ENCODE measurements at places on chromosomes 5 and 9.

DNA sequence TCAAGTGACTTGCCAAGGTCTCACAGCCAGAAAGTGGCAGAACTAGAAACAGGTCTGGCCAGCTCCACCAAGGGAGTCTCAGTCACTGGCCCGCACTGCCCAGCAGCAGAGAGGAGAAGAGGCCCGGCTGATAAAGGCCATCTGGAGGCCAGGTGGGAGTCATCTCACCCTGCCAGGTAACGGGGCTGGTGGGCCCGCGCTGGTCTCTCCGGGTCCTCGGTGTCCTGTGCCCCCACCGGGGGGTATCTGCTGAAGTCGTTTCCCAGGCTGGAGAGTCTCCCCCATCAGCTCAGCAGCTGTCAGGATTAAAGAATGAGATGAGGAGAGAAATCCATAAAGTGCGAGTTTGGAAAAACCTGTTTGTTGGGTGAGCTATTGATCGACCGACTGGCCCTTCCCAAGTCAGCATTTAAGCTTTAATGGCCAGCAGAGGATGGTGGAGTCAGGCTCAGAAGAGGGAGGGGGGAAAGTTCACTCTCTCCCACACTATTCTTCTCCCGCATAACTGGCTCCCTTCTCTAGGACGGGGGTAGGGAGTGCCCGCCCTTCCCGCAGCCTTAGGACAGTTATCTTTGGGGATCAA lies 30.3 kb downstream of the LMX1B start:
- no peak for DNase-seq

DNA sequence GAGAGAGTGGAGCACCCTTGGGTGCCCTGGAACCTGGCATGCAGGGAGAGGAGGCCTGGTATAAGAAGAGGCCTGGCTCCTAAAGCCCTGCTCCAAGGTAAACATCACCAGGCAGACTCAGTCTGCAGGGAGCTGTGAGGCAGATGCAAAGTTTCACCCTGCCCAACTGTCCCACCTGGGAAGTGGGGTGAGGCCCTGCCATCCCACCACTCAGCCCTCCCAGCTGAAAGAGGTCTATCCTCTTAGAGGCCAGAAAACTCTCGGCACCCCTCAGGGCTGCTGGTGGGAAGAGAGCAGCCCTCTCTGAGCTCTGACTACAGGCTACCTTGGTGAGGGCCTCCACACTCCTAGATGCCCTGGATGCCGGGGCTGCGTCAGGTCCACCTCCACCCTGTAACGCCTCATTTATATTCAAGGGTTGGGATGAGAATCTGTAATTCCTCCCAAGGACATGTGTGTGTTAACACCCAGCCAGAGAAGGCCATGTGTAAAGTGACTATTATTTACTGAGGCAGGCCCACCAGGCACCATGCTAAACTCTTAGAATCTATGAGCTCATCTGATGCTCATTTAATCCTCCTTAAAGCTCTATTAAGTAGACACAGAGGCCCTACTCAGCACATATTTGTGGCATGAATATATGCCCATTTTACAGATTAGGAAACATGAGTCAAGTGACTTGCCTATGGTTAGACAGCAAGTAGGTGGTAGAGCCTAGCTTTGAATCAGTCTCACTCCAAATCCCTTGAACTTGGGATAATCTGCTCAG lies 205.9 kb downstream of the FSTL4 start:
- no peak for DNase-seq

- no peak for DNase-seq
Measured at GRCh38 chr5:3041001-3041400, 289.5 kb upstream of the IRX2 start.

DNA sequence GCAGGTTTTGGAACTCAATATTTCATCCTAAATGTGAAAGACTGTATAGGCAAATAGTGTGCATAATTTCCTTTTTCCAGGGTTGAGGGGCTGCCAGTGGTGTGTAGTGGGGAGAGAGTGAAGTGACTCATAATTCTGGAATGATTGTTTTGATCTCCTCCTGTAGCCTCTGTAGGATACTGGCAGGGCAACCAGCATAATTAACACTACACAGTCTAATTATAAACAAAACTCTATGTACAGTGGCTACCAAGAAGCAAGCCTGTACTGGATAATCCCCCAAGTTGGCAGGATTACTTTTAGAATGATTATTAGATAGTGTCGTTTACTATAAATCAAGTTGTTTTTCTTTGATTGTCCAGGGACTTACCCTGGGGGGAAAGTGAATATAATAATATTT lies 32.2 kb downstream of the LNPEP start:
- DNase-seq, result no peak

DNA sequence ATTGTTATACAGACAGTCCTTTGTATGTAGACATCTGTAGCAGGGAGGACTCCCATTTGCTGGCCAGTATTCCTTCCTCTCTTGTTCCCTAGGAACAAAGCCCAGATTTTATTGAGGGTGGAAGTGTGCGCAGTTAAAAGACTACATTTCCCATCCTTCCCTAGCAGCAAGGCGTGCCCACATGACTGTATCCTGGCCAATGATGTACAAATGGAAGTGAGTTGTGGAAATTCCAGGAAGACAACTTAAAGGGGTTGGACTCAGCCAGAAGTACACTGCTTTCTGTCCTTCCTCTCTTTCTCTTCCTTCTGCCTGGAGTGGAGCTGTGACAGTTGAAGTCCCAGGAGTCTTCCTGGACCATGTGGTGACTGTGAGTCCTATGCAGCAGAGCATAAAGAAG lies 89.0 kb downstream of the HRH2 start:
- DNase-seq, result no peak

GRCh38 chr9:114235033-114235661 lies 79.8 kb downstream of the COL27A1 start:
- DNase-seq, result no peak

DNA sequence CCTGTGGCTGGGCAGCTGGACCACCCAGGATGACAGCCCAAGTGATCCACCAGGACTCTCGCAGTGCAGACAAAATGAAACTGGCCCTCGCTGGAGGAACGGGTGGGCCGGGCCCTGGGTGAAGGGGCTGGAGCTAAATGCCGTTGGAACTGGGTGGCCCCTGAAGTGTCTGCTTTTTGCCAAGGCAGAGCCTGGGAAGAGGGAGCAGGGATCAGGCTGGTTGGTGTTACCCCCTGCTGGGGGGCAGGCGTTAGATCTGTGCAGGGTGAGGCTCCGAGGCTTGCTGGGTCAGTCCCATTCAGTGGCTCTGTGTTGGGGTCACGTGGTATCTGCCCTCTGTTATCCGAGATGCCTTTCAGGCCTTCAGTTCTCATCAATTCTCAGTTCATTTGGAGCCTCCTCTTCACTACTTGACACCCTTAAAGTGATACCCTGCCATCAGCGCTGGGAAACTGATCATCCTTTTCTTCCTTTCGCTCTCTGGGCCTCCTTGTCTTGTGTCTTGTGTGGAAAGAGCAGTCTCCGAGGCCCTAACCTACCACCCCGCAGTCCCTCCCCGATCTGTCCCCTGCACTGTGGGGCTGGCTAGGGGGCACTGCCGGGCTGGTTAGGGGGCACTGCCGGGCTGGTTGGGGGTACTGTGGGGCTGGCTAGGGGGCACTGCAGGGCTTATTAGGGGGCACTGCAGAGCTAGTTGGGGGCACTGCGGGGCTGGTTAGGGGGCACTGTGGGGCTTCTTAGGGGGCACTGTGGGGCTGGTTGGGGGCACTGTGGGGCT lies 37.3 kb downstream of the COL5A1 start:
- no peak for DNase-seq

DNA sequence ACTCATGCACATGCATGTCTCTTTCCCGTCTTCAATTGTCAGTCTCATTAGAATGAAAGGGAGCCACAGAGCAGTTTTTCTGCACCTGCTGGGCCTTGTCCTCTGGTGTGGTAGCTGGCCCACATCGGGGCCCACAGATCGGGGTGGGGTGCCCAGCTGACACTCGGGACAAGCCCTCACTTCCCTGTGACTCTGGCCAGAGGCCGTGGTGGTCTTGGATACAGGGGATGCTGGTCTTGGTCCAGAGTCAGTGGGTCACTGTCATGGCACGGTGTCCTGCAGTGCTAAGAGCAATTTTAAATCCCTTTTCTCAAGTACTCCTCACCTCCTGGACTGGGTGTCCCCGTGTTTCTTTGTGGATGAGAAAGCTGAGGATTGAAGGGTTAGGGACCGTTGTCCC lies 193.2 kb downstream of the CACNA1B start:
- no peak for DNase-seq

DNA sequence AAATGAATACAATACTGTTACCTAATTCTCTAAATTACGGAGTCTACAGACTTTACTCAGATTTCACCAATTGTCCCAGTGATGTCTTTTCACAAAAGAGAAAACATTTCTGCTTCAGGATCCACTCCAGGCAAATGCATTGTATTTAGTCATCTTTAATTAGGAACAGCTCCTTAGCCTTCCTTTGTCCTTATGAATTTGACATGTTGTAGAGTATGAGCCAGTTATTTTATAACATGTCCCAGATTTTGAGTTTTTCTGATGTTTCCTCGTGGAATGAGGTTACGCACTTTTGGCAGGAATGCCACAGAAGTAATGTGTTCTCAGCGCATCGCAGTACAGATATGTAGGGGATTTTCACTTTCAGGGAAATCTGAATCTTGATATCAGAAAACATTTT lies 10.5 kb downstream of the HABP4 start:
- peak; percentile 61 for DNase-seq

- DNase-seq, result no peak
Measured at GRCh38 chr9:14179449-14179848, 134.5 kb downstream of the NFIB start.

DNA sequence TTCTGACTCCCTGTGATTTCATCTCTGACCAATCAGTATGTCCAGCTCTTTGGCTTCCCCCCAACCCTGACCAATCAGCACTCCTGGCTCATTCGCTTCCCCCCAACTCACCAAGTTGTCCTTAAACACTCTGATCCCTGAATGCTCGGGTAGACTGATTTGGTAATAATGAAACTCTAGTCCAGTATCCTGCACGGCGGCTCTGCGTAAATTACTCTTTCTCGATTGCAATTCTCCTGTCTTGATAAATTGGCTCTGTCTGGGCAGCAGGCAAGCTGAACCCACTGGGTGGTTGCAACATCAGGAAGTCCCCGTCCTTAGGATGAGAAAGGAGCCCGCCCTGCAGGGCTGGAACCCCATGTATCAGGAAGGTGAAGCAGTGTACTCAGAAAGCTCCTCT lies 10.4 kb downstream of the FCN2 start:
- DNase-seq, result no peak

- DNase-seq, result no peak
Measured at GRCh38 chr5:99004960-99005359, 76.2 kb upstream of the CHD1 start.

DNA sequence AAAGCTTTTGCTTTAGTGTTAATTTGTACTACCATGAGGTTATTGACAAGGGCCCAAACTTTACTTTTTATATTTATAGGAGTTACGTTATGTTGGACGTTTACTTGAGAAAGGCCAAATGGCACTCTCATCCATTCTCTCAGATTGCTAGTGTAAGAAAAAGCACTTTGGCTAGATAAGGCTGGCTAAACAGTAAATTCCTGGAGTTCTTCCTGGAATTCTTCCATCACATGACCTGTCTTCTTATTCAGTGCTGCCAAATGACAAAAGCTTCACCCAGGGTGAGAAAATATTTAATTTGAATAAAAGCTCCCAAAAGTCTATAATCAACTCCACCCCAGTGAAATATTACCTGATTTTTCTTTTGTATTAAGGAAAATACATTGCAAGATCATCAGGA lies 1568.9 kb upstream of the ACO1 start:
- no peak for DNase-seq

- peak; percentile 72 for DNase-seq
Measured at GRCh38 chr5:54013556-54014194, 296.7 kb downstream of the ARL15 start.

GRCh38 chr9:20312732-20313131 lies 309.6 kb downstream of the MLLT3 start:
- no peak for DNase-seq

GRCh38 chr5:145500710-145501109 lies 334.4 kb downstream of the PRELID2 start:
- DNase-seq, result no peak

GRCh38 chr5:143693651-143694252 lies 118.2 kb upstream of the HMHB1 start:
- no peak for DNase-seq

DNA sequence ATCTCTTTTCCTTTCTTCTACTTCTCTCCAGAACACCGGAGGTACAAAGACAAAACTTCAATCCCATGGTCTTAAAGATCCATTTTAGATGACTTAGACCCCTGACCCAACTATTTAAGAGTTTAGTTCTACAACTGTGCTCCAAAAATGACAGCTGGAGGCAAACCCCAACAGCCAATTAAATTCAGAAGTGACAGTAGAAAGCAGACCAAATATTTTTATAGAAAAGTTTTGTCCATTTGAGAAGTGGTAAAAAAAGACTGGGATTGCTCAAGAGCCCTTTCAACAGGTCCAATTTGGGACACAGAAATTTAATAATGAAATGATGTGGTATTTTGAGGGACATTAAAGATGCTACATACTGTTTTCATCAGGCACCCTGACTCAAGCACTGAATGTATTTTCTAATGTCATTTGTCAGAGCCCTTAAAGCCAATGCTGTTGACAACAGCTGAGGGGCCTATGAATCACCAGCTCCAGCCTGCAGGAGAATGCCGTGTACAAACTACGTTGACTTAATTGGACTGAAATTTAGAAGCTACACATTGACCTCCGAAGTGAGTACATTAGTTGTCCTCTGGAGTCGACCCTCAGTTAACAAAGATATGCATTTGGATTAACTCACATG lies 147.5 kb upstream of the PIK3R1 start:
- peak; percentile 52 for DNase-seq

DNA sequence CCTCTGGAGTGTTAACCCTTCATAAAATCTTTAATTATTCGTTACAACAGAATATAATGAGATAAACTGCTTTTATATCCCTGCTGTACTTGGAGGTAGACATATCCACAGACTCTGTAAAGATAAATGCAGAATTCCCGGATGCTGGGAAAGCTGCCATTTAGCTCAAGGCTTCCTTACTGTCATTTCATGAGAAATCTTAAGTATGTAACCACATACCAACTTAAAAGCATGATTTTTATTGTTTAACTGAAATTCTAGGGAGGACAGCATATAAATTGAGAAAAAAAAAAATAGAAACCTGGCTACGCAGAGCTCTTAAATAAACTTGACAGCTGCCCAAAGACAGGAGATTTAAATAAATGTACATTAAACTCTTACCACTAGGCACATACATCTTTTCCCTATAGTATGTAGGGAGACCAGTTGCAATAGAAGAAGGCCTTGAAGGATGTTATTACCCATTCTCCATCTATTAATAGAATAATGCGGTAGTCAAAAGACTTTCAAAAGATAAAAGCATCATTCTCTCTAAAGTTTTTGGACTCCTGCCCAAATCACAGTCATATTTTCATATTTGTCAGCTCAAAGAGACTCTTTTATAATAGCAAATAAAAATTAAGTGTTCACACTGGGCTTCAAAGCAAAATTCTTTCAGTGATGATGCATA lies 373.8 kb downstream of the NDUFS4 start:
- DNase-seq, result no peak

DNA sequence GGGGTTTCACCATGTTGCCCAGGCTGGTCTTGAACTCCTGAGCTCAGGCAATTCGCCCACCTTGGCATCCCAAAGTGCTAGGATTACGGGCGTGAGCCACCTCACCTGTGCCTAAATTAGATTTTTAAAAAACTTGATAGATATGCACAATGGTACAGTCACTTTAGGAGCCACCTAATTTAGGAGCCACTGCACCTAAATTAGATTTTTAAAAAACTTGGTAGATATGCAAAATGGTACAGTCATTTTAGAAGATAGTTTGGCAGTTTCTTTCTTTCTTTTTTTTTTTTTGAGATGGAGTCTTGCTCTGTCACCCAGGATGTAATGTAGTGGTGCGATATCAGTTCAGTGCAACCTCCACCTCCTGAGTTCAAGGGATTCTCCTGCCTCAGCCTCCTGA lies 37.8 kb upstream of the PLPP1 start:
- no peak for DNase-seq

GRCh38 chr9:69420611-69421270 lies 95.7 kb downstream of the ENTREP1 start:
- DNase-seq, result no peak
